Thoracic aorta (tissue), 2 donors: ENCODE measurements at places on chromosomes 16 and 17. TPM values are rescaled to one million over a fixed set of nuclear protein-coding genes. Genes with fewer than 3 reads are reported as not detected.
A peak's percentile ranks its signal among the peaks of the same experiment; 100 is the strongest.

Gene TNFRSF17
- total RNA-seq, result not detected

Gene OR4D1
- not detected for total RNA-seq

Gene PRSS27
- 4.4 TPM for total RNA-seq

Gene NSF
- total RNA-seq, result 27.2 TPM

Gene CPSF4L
- not detected for total RNA-seq

Gene TP53TG3
- not detected for total RNA-seq

Gene KRTAP16-1
- total RNA-seq, result not detected

GRCh38 chr17:48526608-48527546 lies 3.9 kb downstream of the HOXB1 start:
- DNase-seq, result no peak

DNA sequence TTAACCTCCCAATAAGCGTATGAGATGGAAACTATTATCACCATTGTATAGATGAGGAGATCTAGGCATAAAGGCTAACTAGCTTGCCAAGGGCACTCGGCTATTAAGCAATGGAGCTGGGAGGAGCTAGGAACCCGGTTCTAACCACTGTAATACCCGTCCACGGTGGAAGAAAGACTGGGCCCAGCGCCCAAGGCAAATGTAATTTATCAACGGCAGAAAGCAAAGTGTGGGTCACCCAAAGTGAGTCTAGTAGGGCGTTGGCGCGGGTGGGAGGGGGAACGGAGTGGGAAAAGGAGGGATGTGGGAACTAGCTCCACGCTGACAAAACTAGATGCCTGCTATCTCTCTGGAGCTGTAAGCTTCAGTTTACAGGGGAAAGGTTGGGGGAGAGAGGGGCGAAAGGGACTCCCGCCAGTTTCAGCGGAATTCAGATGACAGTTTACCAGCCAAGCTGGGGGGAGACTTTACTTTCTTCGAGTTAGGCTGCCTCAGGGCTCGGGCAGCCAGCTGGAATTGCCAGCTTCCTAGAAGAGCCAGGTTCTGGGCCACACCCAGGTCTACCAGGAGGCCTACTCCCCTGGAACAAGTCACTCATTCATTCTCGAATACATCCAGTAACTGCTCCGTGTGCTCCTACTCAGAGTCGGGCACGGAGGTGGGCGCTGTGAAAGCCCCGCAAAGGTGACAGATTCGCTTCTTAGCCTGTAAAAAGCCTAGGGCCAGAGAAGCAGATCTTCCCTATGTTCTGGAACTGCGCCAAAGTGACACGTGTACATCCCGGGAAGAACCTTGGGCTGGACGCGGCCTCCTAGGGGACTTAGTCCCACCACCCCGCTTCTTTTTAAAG lies 837 bp downstream of the LRRC59 start:
- peak; percentile 18 for DNase-seq

DNA sequence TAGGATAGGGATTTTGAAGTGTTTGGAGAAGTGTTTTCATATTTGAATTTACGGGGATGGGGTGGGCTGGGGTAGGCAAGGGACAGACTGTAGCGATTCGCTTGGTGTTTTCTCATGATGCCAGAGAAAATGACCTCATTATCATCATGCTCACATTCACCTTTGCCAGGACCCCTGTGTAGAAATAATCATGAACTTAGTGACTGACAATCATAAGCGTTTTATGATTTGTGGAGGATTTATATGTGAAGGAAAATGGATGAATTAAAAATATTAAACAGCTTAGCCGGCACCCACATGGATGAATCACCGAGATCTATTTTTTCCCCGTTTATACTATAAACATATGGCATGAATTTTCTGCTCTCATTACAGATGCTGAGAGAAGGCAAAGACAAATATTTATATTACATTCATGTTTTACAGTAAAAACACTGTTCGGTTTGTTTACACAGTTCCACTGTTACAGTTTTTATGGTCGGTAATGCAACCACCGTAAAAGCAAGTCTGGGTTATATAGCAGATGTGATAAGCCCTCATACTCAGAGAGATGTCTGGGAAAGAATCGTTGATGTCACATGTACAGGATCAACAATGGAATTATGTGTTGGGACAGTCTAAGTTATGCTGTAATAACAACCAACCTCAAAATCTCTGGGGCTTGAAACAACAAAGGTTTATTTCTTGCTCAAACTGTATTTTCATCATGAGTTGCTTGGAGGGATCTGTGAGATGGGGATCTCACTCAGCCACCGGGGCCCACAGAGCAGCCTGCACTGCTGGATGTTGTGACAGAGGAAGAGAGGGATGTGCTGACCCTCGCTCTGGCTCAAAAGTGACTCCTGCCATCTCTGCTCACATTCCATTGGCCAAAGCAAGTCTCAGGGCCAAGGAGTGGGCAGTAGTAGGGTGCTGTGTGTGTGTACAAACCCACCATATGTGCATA lies 85.1 kb downstream of the WWOX start:
- DNase-seq, result no peak

GRCh38 chr17:82095777-82096708 lies 2.0 kb downstream of the FASN start:
- DNase-seq, result no peak

DNA sequence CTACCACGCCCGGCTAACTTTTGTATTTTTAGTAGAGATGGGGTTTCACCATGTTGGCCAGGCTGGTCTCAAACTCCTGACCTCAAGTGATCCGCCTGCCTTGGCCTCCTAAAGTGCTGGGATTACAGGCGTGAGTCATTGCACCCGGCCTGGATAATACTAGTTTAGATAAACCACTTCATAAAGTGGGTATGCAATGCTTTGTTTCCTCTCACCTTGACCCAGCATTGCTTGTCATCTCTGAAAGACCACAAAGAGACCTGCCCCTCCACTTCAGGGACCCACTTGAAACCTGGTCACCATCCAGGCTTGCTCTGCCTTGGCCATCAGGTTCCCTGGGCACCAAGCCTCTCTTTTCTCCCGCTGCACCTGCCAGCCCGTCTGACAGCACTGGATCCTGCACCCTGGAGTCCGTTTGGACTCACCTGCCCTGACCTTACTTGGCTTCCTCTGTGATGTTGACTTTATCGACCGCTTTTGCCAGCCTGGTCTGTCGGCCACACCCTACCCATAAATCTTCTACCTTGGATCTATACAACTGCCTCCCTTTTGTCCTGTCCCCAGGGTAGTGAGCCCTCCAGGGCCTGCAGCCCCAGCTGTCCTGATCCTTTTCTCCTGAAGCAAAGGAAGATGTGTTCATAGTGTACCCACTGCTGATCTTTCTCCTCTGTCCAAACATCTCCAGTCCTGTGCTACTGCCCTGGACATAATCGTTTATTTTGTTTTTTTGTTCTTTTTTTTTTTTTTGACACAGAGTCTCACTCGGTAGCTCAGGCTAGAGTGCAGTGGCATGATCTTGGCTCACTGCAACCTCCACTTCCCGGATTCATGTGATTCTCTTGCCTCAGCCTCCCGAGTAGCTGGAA lies 12.7 kb upstream of the ZG16 start:
- no peak for DNase-seq

DNA sequence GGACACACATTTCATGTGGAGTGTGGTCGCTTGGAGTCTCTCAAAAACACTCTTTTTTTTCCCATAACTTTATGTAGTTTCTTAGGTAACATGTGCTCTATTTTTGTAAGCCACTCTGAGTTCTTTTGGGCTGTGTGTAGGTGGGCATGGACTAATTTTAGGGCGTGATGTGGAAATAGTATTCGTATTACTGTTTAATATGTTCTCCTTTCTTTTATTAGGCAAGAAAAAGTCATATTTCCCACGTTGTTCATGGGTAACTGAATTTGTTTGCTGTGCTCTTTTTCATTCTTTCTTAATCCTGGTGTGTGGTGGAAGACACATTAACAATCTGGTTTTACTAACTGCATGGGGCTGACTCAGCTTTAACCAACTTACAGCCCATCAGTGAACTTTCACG lies 27.4 kb downstream of the NDEL1 start:
- DNase-seq, result no peak

DNA sequence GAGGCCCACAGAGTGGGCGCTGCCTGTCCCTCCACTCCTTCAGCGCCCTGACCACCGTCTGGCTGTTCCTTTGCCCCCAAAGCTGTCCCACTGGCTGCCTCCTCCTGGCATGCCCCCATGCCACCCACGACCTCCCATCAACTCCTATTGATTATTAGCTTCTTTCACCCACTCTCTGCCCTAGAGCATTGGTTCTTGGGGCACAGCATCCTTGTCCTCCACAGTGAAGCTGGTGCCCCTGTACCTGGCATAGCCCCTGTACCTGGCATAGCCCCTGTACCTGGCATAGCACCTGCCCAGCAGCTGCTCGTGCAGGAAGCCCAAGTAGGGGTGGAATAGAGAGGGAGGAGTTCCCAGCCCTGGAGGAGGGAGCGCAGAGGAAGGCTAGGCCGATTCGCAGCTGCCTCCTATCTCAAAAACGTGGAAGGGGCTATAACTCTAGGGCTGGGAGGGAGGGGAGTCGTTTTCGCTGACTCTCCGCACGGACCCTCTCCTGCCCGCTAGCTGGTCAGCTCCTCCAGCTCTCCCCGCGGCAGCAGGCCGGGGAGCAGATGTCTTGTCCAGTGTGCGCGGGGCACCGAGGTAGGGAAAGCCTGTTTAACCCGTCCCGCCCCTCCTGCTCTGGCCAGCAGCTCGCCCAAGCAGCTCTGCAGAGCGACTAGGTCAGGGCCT lies 5.7 kb upstream of the ACTG1 start:
- no peak for DNase-seq

- no peak for DNase-seq
Measured at GRCh38 chr17:39138431-39139160, 12.8 kb downstream of the PLXDC1 start.

GRCh38 chr17:68531252-68531651 lies 19.0 kb downstream of the PRKAR1A start:
- no peak for DNase-seq

- no peak for DNase-seq
Measured at GRCh38 chr17:45364531-45365390, 47.9 kb upstream of the MAP3K14 start.

- DNase-seq, result no peak
Measured at GRCh38 chr17:66143657-66144282, 48.2 kb downstream of the CEP112 start.

- DNase-seq, result no peak
Measured at GRCh38 chr17:64386412-64387144, 4.1 kb downstream of the PECAM1 start.

DNA sequence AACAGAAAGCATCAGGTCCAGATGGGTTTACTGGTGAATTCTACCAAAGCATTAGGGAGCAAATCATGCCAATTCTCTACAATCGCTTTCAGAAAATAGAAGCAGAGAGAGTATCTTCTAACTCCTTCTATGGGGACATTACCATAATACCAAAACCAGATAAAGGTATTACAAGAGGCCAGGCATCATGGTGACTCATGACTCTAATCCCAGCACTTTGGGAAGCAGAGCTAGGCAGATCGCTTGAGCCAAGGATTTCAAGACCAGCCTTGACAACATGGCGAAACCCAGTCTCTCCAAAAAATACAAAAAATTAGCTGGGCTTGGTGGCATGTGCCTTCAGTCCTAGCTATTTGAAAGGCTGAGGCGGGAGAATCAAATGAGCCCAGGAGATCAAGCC lies 23.0 kb downstream of the HBQ1 start:
- no peak for DNase-seq

DNA sequence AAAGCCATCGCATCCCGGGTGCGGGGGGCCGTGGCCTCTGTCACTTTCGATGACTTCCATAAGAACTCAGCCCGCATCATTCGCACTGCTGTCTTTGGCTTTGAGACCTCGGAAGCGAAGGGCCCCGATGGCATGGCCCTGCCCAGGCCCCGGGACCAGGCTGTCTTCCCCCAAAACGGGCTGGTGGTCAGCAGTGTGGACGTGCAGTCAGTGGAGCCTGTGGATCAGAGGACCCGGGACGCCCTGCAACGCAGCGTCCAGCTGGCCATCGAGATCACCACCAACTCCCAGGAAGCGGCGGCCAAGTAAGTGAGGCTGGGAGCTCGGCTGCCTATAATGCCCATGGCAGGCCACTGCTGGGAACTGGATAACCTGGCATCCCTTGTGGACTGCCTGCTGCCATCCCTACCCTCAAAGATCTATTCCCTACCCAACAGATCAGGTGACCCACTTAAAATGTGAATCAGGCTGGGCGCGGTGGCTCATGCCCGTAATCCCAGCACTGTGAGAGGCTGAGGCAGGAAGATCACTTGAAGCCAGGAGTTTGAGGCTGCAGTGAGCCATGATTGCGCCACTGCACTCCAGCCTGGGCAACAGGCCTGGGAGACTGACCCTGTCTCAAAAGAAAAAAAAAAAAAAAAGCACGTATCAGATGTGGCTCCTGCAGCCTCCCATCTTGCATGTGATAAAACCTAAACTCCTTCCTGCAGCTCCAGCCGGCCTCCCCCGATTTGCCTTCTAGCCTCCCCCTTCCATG lies 18.3 kb downstream of the CDIPT start:
- no peak for DNase-seq

- no peak for DNase-seq
Measured at GRCh38 chr16:87702325-87702811, 63.4 kb downstream of the KLHDC4 start.

DNA sequence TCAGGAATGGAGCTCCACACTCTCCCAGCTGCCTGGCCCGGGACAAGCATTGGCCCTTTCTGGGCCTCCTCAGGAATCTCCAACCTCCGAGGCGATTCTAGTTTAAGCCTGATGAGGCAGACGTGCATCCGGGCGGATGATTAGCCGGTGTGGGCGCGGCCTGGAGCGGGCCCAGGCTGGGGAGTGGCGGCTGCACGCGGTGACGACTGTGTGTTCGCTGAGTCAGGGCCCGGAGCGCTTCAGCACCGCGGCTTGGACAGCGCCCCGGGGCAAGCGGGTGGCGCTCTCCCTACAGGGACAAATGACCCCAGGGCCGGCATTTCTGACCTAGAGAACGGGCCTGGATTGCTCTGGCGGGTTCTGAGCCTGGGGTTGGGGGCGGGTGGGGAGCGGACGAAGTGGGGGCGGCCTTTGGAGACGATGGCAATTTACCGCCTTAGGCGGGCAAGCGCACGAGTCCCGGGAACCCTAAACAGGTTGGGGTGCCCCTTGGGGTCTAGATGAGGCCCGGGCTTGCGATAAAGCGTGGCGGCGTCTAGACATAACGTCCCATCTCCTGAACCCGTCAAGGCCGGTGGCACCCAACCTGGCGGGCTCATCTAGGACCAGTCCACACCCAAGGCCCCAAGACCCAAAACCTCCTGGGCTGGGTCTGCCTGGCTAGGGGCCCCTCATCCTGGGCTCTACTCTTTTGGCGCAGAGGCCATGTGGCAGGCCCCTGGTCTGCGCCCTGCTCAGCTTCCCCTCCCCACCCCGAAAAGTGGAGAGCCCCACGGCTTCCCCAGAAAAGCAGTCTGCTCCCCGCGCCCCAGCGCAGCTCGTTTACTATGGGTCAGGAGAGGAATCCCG lies 22.3 kb upstream of the ZNHIT3 start:
- no peak for DNase-seq
